ENCODE measurements at places on chromosomes 5 and 9.

DNA sequence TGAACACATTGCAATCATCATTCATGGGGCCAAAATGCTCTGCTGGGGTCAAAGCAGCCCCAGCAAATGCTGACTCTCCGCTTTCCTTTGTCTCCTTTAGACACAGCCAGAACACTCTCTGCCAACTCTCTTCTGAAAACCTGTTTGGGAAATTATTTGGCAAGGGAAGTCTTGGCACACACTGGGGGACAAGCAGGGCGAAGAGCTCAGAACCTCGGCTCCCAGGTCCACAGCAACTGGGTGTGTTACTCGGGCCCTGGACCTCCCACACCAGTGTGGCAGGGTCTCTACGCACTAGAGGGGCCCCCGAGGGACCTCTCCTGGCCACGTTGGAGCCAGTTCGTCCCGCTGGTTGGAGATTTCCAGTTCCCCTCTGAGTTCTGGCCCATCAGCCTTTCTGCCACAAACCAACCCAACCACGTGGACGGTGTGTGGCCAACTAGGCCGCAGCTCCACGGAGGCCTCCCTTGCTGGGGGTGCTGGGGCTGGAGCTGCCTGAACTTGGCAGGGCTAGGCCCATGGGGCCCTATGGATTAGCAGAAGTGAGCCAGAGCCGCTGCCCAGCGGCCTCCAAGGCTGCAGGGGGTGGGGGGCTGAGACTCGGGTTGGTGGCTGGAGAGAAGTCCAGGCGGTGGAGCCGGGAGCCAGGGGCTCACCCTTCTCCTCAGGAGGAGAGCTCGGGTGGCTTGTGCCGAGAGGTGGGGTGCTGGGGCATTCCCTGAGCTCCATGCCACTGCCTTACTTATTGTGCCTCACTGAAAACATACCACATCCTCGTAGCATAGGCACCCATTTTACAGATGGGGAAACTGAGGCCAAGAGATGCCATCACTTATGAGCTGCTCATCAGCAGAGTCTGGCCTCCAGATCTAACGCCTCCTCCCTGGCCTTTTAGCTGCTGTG, 46.8 kb upstream of the RNU6ATAC start:
- H3K27ac ChIP-seq: no peak overlapping the region
- no peaks in the 10 kb centered on the region for H3K4me1 ChIP-seq
- no peaks in the 10 kb centered on the region for H3K36me3 ChIP-seq
- no peaks in the 10 kb centered on the region for H3K27me3 ChIP-seq
- DNase-seq: no peak

DNA sequence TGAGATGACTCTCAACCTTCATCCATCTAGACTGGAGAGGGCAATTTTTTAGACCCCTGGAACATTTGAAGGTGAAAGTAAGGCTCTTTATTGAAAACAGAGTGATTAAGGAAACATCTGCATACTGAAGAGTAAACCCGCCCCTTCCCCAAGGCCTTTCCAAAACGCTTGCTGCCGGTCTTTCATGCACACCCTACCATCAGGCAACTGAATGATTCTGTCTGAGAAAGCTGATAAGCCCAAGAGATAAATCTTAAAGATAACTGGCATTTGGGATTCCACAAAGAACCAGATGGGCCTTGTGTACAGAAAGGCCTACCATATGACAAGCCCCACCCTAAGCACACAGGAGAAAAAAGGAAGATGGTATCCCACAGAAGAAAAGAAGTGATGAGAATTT, 54.4 kb upstream of the PIK3R1 start:
- H3K4me3 ChIP-seq: no peak overlapping the region
- H3K27ac ChIP-seq: no peak overlapping the region
- H3K36me3 ChIP-seq: no peaks in the 10 kb centered on the region
- H3K27me3 ChIP-seq: no peaks in the 10 kb centered on the region
- no peak for DNase-seq

GRCh38 chr5:149498724-149499336, 52.4 kb downstream of the CSNK1A1 start:
- peaks cover 48% of the 10 kb centered on the region for H3K4me1 ChIP-seq
- H3K27me3 ChIP-seq: no peaks in the 10 kb centered on the region
- no peak overlapping the region for H3K4me3 ChIP-seq
- DNase-seq: no peak
- peaks cover 63% of the 10 kb centered on the region for H3K36me3 ChIP-seq

DNA sequence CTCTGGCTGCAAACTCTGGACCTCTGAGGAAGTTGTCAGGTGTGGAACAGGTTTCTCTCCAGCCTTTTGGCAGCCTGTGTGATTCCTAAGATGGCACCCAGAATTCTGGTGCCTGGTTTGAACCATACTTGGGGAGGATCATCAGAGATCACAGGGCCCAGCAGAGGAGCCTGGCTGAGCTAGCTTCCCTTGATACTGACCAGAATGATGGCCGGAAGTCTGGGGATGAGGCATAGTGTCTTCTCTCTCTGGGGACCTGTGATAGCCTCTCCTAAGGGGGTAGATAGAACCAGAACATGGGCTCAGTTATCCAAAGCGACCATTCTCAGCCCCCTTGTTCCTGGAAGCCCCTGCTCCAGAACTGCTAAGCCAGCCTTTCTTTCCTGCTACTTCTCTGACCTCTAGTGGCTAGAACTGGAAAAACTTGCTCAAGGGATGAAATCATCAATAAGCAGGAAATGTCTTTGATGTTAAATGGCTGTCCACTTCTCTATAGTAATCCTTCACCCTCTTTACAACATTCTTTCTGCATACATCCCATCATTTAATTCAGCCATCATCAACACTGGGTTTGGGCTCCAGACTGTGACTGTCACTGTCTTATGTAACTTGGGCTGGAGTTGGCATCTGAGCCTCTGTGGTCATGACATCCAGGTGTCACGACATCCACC, 55.1 kb downstream of the C9orf152 start:
- H3K27me3 ChIP-seq: no peaks in the 10 kb centered on the region

DNA sequence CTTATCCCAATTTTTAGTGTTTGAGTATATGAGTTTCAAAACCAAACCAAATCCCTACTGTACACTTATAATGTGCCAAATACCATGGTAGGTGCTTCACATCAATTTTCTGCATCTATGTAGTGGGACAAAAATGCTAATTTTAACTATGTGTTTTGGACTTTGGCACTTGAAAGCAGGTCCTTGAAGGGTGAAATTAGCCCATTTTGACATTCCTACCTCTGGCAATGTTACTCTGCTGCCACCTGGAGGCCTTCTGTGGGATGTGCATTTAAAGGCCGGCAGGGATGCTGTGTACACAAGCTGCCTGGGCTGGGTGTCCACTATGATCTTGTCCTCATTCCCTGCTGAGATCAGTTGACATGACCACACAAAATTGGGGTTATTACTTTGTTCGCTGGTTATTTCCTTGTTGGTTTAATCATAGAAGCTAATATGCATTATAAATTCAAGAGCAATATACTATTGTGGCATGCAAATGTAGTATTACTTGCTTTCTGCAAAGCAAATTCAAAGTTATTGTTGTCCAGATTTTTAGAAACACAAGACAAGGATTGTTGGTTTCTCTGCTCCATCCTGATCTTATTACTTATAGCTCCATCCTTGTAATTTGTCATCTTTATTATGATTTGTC, 166.8 kb downstream of the ARHGEF28 start:
- no peaks in the 10 kb centered on the region for H3K36me3 ChIP-seq
- H3K4me3 ChIP-seq: no peak overlapping the region
- no peaks in the 10 kb centered on the region for H3K27me3 ChIP-seq

Data from Panc1 (cell line).